ENCODE measurements at places on chromosomes 2 and 18.

DNA sequence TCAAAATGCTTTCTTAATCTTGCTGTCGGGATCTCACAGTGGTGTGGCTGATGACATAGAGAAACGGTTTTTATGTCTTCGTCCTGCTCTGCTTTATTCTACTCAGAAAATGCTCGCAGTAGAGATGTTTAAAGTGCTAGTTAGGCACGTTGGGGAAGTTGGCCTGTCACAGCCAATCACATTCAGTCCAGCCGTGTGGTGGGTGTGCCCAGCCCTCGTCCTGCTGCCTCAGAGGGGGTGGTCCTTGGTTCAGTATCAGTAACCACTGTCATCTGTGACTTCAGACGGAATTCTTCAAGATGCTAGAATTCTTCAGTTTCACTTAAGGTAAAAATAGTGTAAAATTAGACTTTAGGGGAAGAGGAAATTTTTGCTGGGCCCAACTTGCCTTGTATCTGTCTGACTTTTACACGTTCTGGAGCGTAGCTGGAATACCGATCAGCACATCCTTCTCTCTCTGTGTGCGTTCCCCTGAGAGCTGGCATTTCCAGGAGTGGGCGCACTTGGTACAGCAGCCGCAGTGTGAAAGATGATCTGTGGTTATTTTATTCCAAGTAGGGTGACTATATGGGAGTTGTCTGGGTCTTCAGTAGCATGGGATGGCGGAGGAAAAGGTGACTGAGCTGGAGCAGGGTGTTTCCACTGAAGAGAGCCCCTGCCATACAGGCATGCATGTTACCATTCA lies 18.5 kb downstream of the TRAF3IP1 start:
- DNase-seq: no peak

DNA sequence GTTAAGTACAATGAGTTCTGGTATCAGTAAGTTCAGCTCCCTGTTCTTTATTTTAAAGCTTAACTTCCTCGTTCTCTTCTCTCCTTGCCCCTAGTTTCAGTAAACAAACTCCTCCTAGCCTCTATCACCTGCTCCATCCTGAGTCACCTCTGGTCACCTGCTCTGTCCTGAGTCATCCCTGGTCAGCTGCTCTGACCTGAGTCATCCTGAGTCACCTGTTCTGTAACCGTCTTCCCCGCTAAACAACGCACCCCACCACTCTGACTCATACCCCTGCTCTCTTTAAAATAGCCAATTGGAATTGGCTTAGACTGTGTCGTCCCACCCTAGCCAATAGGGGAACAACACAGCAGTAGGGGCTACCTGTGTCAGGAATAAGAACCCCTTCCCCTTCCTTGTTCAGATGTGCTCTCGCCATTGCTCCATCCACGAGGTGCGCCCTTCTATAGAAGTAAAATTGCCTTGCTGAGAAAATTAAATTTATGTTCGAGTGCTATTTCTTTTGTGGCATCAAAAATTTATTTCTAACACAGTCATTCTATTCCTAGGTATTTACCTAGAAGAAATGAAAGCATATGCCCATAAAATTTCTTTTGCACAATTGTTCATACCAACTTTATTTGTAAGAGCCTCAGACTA lies 24.9 kb upstream of the RMND5A start:
- DNase-seq: no peak

GRCh38 chr18:3491981-3492555 lies 42.1 kb downstream of the TGIF1 start:
- DNase-seq: no peak

- DNase-seq: no peak
These were observed 24.9 kb downstream of the FHOD3 start for GRCh38 chr18:36322408-36322728.

DNA sequence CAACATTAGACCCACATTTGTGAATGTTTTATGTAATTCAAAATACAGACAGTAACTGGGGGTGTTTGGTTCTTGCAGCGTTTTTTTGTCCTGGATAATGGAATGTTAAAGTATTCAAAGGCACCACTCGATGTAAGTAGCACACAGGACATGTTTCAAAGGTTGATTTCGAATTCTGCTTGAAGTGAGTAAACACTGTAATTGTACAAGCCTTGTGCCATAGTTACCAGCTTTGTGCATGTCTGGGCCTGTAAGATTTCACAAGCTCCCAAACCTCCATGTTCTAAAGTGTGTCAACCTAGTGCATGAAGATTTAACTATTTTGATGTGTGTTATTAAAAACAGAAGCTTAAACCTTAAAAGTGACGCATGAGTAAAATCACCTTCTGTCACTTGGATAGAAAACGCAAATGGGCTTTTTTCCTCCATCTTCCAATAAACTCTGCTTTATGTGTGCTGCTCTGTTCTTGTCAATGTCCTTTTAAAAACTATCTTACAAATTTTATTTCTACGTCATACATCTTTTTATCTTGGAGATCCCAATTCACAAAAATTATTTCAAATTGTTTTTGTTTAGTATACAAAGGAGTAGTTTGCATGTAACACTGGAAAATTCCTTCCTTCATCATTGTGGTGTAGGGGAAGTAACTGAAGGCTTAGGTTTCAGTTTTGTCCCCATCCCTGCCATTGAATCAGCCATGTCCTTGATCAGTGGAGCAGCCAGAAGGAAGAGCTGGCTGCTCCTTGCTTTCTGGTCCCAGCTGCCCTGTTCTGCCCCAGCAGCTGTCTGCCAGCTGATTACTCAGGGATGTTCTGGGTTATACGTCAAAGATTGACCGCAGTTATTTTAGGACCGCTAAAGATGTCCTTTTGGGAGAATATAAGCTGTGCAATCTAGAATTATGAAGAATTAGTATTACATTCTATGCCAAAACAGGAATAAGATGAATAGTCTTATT lies 119.2 kb downstream of the PRKRA start:
- no peak for DNase-seq

DNA sequence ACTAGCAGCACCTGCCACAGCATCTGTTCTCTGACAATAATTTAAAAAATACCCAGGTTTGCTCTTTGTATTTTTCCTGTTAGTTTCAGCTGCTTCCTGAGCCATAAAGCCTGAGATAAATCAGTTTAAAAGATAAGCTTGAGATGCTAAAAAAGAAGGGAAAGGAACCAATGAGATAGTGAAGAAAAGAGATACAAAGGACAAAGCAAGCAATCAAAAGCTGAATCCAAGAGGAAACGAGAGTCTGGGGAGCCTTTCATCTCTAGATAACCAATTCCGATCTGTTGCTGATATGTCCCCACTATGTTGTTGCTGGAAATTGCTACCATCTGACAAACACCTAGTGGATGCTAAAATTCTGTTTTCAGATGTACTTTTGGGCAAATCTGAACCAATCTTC lies 201.4 kb downstream of the RBM43 start:
- DNase-seq: no peak

Measured in aorta (tissue), 5 donors.